ENCODE measurements at places on chromosomes 5 and 9.

GRCh38 chr5:129661366-129662035, 86.4 kb upstream of the MINAR2 start:
- no peak for DNase-seq

DNA sequence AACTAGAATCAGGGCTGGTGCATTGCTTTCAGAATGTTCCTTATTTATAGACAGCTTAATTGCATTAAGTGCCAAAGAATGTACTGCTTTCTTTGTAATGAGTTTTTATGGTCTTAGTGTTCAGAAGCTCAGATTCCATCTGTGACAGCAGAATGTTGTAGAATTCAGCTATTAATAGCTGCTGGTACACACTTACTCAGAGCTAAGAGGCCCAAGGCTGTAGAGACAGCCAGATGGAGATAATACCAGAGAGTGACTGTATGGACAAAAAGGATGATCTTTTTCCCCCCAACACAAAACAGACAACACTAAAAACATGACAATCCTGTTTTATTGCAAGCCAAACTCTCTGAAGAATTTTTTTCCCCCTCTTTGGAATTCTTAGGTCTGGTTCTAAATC, 50.2 kb downstream of the PPP2R2B start:
- DNase-seq = no peak

DNA sequence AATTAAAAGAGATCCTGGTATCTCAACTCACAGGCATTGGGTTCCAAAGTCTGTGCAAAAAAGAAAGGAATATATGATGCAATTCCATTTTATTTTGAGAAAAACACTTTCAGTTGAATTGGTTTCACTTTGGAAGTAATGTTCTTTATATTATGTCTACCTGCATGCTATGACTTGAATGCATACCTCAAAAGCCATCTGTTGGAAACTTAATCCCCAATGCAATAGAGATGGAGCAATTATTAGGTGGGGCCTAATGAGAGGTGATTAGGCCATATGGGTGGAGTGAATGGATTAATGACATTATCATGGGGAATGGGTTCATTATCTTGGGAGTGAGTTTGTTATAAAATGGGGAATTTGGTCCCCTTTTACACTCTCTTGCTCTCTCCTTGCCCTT, 293.3 kb downstream of the CSNK1G3 start:
- DNase-seq = no peak

- DNase-seq = no peak
These were observed 184.3 kb downstream of the TSSK1B start for GRCh38 chr5:113250341-113250953.

Measured in suppressor macrophage treated with lipopolysaccharide for 1 hour (primary cell).